ENCODE measurements at places on chromosomes 1 and 21. TPM values are rescaled to one million over a fixed set of nuclear protein-coding genes. Genes with fewer than 3 reads are reported as not detected.

The INSRR gene
- 0.05 TPM for total RNA-seq

The ACTL8 gene
- not detected for total RNA-seq

The FAM78B gene
- 0.22 TPM for total RNA-seq

The RBP7 gene
- not detected for total RNA-seq

The PIGK gene
- 21.2 TPM for total RNA-seq

The OSCP1 gene
- total RNA-seq: 0.71 TPM

The ZNF697 gene
- total RNA-seq: 0.15 TPM

The AXDND1 gene
- total RNA-seq: 0.48 TPM

The IL20 gene
- not detected for total RNA-seq

The TEX38 gene
- total RNA-seq: not detected

The SLC16A4 gene
- 0.55 TPM for total RNA-seq

The FCRL5 gene
- 0.08 TPM for total RNA-seq

The LAD1 gene
- total RNA-seq: not detected

The UFC1 gene
- total RNA-seq: 123 TPM

The KRTAP19-1 gene
- total RNA-seq: not detected

The CREB3L4 gene
- 6.0 TPM for total RNA-seq

The SERTAD4 gene
- not detected for total RNA-seq

The LACTBL1 gene
- total RNA-seq: not detected
